ENCODE measurements at places on chromosomes 5 and 9.

GRCh38 chr9:137066096-137066861 lies 4.1 kb downstream of the SAPCD2 start:
- no peak for DNase-seq

- DNase-seq: peak; percentile 61
These were observed 118.3 kb downstream of the SLC1A3 start for GRCh38 chr5:36724467-36725332.

DNA sequence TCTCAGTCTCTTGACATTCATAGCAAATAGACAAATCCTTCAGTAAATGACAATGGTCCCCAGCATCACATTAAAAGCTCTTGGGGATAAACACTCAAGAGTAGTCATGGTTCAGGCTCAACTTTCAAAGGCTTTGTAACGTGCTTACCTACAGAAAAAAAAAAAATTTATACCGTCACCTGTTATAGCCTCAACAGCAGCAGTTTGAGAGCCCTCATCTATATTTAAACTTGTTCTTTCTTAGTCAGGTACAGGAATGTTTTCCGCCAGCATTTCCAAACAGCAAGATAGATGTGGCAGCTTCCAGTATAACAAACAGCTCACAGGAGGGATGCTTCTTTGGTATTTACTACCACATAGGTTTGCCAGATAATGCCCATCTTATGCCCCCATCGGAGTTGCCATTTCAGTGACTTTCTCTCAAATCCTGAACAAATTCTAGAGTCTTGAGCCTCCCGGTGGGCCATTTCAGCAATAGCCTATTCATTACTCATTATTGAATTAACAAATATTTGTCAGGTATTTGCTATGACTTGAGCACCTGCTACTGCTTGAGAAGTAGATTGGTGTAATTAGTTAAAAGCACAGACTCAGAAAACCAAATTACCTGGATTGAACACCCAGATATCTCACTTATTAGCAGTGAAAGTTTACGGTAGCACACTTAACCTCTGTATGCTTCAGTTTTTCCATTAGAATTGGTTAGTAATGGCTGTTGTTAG lies 470.0 kb downstream of the EBF1 start:
- DNase-seq: no peak

DNA sequence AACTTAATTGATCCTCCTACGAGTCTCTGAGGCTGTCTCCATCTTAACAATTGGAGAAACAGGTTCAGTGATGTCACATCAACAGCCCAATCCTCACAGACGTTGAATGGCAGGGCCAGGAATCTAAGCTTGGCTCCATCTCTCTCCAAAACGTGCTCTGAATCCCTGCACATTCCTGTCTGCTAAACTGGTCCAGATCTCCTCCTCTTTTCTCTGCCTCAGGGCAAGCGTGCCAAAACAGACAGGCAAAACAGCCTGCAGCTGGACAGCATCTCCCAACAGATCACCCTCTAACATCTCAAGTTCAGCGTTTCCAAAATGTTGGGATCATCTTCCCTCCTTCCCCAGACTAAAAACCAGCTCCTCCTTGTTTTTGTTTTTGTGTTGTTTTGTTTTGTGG lies 6.6 kb downstream of the FBP1 start:
- no peak for DNase-seq

DNA sequence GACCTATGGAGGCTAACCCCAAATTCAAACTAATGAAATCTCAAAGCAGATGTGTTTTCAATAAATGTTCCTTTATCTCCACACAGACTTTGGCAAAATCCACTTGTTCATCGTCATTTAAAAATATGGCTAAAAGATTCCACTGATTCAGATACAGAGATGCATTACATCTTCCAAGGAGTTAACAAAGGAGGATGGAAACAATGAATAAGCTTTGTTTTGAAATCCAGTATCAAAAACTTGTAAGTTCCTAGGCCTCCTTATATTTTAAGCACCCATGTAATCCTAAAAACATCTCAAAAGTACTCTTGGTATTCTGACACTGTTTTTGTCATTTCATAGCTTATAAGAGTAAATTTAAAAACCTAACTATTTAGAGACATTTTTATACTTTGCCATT lies 345.6 kb upstream of the ACTBL2 start:
- DNase-seq: no peak

DNA sequence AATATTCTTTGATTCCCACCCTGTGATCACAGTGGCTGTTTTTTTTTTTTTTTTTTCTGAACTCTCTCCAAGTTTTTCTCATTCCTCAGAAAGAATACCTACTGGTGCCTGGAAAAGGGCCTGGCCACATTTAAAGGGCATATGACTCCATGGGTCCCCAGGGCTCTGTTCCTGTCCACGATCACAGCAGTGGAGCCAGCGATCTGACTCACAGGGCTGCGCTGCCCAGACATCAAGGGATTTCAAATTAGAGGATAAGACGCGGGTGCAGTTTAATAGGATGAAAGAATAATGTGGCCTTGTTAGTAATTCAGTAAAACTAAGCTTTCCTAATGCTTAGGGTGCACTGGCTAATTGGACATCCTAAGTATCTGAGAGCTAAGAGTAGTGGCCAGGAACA lies 175.1 kb upstream of the MSX2 start:
- DNase-seq: no peak

- no peak for DNase-seq
These were observed 4.2 kb downstream of the CNOT6 start for GRCh38 chr5:180498378-180498777.

DNA sequence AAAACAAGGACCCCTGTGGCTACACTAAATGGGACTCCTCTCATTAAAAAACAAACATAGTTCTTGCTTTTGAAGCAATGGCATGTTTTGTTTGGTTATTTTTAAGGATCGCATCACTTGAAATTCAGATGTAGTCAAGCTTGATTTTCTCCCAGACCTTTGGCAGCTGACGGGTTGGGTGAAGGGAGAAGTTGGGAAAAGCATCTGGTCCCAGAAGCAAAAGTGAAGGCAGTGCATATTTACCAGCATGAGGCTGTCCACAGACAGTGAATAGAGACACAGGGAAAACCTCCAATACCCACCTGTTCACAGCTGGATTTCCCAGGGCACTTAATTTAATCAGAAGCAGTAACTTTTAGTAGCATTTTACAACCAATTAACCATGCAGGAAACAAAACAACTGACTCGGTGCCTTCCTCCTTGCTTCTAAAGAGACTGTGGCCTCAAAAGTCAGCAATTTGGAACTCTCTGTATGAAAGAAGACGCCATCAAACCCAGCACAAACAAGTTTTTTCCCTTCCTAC lies 245.4 kb downstream of the EBF1 start:
- DNase-seq: no peak

- no peak for DNase-seq
These were observed 23.3 kb downstream of the NOTCH1 start for GRCh38 chr9:136522314-136523237.

- DNase-seq: no peak
These were observed 94.5 kb downstream of the F2RL2 start for GRCh38 chr5:76528547-76529331.

DNA sequence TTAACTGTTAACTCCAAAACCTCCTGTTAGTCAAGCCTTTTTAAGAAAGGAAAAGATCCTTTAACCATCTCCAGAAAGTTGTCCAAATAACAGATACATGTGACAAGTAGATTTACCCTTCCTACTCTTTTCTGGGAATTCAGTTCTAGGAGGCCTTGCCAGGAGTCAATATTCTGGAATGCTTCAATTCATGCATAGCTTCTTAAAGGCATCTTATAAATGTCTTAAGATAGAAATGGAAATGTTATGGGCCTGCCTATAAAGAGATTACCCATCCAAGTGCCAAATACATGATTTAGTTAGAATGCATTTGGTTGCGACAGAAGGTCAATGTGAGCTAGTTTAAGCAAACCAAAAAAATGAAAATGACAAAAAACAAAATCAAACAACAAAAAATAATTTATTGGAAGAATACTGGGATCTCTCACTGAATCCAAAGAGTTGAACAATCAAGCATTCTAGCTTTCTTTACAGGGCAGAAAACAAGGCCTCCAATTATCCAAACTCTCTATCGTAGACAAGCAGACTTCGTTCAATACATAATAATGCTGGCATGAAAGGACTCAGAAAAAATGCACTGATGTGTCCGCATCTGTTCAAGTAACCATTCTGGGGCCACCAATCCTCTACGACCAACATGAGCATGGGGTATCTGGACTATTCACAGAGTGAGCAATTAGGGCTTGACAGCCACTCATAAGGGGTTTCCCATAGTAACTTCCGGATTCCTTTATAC lies 188.6 kb downstream of the CTNND2 start:
- DNase-seq: no peak

DNA sequence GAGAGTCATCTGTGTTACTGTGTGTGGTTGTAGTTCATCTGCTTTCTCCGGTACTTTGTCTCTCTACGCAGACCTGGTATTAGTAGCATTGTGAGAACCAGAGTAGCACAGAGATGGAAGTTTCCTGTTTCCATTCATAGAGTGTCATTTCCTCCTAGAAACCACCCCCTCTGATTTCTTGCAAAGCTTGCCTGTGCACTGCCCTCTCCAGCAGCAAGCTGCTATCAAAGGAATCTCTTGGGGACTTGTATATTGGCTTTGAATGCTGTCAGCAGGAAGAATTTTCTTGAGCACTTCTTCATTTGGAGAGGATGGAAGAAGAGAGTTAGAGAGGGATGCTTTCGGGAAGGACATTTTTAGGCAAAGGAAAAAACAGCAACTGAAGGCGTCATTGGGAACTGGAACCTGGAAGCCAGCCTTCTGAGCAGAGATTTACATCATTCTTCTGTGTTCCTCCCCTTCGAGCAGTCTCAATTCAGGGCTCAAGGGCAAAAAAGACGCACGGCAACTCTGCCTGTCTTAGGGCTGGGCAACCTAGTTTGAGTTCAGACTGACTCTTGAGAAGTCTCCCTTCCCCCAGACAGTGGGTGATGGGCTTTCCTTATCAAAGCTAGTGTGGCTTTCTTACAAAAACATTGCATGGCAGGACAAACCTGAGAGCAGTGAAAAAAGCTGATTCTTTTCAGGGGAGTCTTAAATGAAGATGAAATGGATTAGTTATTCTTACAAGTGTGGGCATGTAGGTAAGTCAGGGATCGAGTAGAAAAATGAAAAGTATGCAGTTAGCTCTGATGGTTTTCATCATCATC lies 226.3 kb downstream of the AOPEP start:
- DNase-seq: peak; percentile 32

- DNase-seq: no peak
These were observed 146.5 kb downstream of the PAM start for GRCh38 chr5:102901424-102902134.

- DNase-seq: no peak
These were observed 100.6 kb upstream of the VCAN start for GRCh38 chr5:83370957-83371356.

DNA sequence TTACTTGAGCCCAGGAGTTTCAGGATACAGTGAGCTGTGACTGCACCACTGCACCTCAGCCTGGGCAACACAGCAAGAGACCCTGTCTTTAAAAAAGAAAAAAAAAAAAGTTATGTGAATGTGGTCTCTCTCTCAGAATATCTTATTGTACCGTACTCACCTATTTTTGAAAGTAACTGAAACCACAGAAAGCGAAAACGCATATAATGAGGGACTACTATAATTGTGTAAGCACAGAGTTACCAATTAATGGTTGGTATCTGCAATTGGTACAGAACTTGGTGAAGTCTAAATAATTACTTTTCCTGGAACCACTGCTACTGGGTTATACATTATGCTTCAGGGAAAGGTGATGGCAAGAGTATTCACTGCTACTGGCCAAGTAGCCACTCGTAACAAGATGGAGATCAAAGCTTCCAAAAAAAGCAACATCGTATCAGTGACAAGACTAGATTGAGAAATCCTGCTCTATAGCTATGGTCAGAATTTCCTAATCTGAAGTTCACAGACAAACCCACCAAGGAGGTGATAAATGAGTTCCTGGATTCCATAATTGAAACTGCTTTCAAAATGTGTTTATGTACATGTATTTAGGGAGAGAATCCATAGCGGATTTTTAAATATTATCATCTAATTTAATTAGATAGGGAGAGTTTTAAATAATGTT lies 82.7 kb downstream of the NR6A1 start:
- no peak for DNase-seq

- DNase-seq: no peak
These were observed 457.5 kb downstream of the ENC1 start for GRCh38 chr5:74183041-74183440.

GRCh38 chr9:93588641-93589609 lies 12.5 kb downstream of the PHF2 start:
- DNase-seq: no peak

DNA sequence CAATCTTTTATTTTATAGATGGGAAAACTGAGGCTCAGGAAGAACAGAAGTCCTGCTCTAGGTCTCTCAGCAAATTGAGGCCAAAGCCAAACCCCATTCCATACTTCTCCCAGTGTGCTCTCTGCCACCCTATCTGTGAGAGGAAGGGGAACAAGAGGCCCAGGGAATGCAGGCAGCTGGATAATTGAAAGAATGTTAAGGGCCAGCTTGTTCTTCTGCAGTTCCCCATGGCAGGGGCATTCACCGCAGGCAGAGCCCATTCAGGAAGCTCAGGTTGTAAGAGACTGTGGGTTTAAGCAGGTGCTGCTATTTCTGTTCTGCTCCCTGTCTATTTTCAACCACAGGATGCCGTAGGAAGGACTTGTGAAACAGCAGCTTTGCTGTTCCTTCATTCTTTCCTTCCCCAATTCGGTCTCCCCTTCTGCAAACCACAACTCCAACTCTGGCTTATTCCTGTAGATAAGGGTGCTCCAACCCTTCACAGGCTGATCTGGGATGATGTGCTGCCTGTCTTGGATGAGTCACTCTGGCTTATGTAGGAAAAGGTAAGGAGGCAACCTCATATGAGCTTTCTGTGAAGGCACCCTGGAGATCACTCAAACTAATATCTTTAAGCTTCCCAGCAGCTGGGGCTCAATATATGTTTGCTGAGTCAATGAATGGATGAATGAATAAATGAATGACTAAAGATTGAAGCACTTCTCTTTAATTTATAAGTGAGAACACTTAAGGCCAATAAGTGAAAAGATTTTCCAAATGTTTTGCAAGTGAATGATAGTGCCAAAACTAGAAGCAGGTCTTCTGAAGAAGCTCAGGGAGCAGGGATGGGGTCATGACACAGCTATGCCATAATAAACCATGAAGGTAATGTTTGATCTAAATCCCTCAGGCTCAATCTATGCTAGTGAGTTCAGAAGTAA lies 377.6 kb downstream of the BRINP1 start:
- no peak for DNase-seq

DNA sequence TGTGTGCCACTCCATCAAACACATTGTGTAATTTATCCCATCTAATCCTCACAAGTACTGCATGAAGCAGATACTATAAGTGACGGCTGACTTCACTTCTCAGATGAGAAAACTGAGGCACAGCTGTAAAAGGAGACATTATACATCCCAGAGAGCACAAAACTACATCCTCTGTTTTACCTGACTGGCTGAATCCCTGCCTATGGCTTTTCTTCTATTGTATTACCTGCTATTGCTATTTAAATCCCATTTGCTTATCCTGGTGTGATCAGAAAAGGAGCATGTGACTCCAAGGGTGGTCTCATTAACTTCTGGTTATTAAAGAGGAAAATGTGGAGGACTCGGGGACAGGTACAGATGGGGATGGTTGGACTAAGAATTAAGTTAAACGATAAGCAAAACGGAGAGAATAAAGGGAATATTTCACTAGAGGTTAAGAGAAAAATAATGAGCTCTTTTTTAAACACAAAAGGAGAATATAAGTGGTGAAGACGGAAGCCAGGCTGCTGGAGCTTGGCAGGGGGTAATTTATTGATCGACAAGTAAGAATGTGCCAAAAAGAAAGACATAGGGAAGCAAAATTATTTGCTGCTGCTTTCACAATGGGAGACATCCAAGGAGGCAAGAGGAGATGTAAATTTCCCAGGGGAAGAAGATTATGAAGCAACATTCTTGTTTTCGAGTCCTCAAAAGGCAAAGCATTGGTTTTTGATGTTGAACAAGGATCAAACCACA lies 155.7 kb upstream of the GPR151 start:
- DNase-seq: no peak

GRCh38 chr5:138963763-138964371 lies 88.7 kb upstream of the LRRTM2 start:
- no peak for DNase-seq
